ENCODE measurements at places on chromosomes 5 and 9. TPM values are rescaled to one million over a fixed set of nuclear protein-coding genes. Genes with fewer than 3 reads are reported as not detected.

GRCh38 chr5:127519527-127519926 is 2.1 kb downstream of the PRRC1 start:
- no peak for DNase-seq

The MEGF10 gene
- total RNA-seq, result 12.5 TPM

The EQTN gene
- 1.1 TPM for total RNA-seq

DNA sequence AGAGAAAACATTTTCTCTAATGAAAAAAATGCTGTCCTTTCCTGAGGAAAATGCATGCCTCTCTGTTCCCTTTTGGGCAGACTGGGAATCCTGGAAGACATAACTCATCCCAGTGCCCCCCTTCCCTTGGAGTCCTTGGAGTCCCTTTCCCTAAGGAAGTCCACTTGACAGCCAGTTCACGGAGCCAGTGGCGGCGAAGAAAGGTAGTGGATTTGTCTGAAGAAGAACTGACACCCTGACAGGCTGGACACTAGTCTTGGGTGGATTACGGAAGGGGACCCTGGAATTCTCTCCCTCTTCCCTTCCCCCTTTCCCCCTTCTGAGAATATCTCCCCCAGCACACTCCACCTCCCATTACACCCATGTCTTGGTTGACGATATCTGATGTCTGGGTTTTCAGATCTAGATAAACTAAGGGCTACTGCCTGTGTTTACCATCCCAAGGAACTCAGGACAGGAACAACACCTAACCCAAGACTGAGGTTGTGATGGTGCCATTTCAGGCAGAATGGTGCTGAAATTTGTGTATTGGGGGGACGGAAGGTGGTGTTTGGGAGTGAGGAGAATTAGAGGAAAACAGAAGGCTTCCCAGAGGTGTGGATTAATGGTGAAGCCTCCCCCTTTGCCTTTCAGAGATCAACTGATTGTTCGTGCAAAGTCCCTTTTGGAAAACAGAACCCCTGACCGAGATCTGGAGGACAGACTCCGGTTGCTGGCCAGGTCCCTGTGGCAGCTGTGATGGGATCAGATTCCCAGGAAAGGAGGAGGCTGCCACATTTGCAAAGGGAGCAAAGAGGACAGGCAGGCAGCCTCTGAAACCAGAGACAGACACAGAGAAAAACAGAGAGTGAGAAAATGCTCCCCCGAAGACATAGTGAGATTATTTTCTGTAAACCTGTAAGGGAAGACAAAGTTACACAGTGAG is 704 bp downstream of the SPARC start:
- no peak for DNase-seq

DNA sequence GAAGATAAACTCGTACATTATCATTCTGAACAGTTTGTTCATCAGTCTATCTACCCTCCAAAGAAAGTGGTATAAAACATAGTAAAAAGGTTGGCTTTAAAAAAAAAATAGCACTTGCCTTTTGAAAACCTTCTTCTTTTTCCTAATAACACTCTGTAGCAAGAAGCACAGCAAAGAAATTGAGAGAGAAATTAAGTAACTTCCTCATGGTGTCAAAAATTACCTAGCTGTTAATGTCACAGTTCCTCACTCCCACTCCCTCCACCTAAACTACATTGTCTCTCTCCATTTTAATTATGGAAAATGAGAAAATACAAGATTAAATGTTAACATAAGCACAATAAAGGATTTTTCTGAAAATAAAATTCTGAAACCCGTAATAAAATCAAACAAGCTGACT is 72.2 kb downstream of the CERT1 start:
- no peak for DNase-seq

The OTP gene
- not detected for total RNA-seq

The CERCAM gene
- 19.6 TPM for total RNA-seq

- DNase-seq, result no peak
These were observed 62.0 kb upstream of the DAB2 start for GRCh38 chr5:39486790-39487189.
